ENCODE measurements at places on chromosomes 13 and 19. TPM values are rescaled to one million over a fixed set of nuclear protein-coding genes. Genes with fewer than 3 reads are reported as not detected.

DNA sequence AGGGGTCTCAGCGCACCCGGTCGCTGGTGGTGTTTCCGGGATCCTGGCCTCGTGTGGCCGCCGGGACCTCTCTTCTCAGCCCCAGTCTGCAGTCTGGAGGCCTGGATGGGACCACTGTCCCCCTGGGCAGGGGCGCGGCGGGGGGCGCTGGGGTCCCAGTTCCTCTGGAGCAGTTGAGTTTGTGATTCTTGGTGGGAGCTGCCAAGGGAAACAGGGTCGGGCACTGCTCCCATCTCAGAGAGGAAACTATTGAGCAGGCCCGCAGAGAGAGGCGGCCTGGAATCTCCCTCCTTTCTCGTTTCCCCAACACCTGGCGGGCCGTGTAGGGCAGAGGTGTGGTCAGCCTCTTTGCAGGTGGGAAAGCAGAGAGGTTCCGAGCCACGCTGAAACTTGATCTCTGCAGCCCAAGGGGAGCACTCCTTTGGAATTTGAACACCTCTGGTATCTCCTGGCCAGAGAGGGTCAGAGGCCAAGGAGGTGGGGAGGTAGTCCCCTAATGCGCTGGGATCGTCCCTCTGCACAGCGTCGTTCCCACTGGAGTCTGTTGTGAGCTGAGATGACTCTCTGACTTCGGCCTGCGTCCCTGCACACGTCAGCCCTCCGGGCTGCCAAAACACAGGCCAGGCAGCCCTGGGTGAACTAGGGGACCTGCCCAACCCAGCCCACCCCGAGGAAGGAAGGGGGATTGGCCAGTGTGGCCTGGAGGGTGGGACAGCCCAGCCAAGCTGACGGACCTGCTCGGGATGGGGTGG, 741 bp downstream of the PLEKHF1 start:
- DNase-seq, result no peak

DNA sequence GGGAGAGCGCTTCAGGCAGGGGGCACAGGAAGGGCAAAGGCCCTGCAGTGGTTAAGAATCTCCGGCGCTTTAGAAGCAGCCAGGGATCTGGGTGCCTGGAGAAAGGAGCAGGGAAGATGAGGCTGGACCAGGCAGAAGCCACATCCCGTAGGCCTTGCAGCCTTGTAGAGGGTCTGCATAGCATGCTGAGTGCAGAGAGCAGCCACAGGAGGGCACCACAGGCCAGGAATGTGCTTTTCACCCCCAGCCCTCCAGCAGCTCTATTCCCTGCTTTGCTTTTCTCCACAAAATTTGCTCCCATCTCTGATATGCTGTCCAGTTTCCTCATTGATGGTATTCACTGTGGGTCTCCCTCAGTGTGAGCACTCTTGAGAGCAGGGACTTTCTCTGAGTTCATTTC, 5.7 kb downstream of the WDR62 start:
- no peak for DNase-seq

GRCh38 chr19:42250666-42251531, 4.0 kb downstream of the ERF start:
- no peak for DNase-seq

SPRED3 gene
- 0.97 TPM for total RNA-seq

LRRC25 gene
- not detected for total RNA-seq

DNA sequence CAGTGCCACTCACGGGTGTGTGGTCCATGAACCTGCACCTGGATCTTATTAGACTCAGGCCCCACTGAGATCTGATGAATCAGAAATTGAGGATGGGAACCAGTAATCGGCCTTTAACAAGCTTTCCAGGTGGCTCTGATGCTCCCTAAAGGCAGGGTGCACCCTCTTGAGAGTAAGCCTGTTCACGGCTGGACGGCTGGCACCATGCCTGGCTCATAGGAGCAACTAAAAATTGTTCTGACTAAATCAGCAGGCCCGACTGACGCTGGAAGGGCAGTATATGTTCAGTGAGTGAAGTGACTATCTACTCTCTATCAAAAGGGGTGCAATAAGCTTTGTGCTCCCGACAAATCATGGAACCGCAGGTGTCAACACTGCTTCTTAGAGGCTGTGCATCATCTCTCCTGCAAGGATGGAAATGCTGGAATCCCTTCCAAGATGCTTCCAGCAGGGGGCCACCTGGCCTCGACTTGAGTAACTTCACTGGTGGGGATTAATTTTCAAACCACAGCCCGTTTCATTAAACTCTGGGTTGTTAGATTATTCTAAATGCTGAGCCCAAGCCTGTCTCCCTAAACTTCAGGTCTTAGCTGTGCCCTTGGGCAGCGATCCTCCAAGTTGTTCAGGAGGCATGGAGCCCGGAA, 28.4 kb downstream of the TMTC4 start:
- no peak for DNase-seq

DNA sequence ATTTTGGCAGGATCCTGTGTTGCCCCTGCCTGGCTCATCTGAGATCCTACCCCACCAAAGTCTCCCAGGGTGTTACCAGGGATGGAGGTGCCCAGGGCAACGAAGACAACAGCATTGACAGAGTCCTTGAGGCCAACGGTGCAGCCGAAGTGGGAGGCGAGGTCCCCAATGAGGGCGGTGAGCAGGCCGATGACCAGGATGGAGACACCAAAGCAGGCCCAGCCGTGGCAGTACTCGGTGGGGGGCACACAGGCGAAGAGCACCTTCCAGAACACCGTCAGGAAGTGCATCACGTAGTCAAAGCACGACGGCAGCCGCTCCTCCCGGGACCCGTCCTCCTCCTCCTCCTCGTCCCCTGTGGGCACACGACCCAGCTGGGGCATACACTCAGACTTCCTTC, 12.8 kb upstream of the MEIS3 start:
- DNase-seq, result no peak

DNA sequence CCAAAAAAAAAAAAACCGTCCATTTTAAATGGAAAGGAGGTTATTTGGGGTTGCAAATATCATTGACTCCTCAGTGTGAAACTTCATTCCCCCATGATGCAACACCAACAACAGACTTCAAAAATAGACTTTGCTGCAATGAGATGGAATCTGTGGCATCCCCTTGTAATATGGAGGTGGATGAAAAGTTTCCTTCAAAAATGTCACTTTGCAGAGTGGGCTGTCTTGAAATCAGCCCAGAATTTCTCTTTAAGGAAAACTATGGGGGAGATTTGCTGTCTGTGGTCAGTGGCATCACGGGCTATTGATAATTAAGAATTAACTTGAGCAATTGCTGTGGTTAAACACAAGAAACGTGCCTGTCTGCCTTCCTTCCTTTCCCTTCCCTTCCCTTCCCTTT, 1.5 kb downstream of the GPR18 start:
- no peak for DNase-seq

DNA sequence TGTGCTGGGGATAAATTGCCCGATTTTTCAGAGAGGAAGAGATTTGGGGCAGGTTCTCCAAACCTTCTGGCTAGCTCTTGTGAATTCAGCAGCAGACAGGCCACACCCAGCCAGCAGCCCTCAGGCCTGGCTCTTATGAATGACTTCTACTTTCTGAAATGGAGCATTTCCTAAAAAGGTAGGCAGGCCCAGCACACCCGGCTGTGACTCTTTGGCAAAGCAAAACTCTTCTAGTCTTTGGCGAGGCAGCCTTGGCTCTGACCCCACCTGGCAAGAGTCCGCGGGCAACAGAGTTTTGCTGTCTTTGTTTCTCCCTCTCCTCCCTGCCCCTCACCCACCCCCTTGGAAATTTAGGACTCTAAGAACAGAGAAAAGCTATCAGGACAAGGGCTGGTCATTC, 221.2 kb downstream of the ZNF536 start:
- no peak for DNase-seq

Measured in NCI-H460 (cell line).